ENCODE measurements at places on chromosomes 3 and 15.

DNA sequence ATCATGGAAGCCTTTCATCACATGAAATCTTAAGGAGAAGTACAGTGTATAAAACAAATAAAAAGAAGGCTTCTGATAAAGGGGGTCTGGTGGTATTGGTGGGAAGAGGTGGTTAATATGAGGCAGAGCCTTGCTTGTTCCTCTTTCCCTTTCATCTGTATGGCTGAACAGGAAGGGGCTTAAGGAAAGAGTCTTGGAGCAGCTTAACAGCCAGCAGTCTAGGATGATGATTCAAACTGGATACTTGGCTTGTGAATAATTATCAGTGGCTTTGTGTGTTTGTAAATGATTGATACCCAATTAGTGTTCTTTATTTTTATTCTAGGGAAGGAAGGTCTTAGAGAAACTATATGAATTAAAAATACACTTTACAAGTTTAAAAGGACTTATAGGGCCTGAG lies 29.1 kb upstream of the TCAIM start:
- no peak for DNase-seq

GRCh38 chr3:77648214-77648613 lies 608.3 kb downstream of the ROBO2 start:
- DNase-seq, result no peak

DNA sequence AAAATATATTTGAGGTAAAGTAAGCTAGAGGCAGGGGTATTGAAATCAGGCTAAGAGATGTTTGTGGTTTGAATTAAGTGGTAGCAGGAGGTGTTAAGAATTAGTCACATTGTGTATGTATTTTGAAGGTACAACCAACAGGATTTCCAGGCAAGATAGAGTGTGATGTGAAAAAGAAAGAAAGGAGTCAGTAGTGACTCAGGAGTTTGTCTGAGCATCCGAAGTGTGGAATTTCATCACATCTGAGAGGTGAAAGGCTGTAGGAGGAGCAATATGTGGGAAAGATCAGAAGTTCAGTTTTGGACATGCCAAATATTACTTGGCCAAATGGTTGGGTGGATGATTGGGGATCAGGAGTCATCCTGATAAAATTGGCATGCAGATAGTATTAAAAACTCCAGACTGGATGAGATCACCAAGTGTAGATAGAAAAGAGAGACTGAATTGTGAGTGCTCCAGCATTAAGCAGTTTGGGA lies 32.1 kb upstream of the EBLN2 start:
- no peak for DNase-seq

GRCh38 chr3:9250236-9250635 lies 790 bp upstream of the SRGAP3 start:
- no peak for DNase-seq

GRCh38 chr15:25236143-25236860 lies 202.5 kb downstream of the UBE3A start:
- no peak for DNase-seq

- DNase-seq, result no peak
Measured at GRCh38 chr3:134898181-134898754, 103.2 kb downstream of the EPHB1 start.

- DNase-seq, result no peak
Measured at GRCh38 chr3:85007195-85008094, 48.7 kb downstream of the CADM2 start.

DNA sequence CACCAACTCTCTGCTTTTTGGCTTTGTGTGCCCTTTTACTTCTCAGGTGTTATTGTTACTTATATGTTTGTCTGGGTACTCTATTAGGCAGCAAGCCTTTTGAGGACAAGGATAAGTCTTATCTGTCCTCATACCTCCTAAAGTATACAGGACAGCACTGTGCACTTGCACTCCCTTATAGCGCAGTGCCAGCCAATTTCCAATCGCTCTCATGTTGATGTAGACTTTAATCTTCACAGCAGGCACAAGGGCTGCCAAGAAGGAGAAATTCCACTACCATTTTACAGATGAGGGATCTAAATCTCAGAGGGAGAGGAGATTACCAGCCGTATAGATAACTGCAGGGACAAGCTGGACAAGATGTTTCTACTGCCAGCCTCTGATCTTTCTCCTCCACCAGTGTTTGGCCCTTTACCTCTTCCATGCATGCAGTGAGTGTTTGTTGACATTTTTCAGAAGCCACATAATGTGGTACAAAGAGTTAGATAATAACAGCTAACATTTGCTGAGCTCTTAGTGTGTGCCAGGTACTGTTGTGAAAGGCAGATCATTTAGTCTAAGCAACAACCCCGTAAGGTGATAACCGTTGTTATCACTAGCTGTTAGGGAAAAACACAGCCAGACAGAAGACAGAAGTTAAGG lies 30.1 kb downstream of the SST start:
- no peak for DNase-seq

DNA sequence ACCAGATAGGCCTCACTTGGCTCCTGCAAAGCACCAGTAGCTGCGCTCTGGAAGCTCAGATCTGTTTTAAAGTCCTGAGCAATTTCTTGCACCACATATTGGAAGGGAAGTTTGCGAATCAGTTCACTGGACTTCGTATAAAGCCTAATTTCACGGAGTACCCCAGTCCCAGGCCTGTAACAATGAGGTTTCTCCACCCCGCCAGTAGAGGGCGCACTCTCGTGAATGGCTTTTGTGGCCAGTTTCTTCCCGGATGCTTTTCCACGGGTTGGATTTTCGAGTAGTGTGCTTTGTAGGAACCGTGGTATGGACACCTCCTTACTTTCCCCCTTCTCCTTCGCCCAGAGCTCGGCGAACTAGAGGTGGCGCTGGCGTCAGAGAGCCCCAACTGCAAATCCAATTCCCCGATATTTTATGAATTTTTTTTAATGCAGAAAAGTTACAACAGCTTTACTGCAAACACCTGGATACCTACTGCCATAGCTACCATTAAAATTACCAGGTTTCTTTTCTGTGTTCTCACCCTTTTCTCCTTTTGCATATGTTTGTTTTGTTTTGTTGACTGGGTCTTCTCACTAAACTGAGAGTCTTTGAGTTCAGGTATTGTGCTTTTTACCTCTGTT lies 13.3 kb downstream of the RARB start:
- no peak for DNase-seq

DNA sequence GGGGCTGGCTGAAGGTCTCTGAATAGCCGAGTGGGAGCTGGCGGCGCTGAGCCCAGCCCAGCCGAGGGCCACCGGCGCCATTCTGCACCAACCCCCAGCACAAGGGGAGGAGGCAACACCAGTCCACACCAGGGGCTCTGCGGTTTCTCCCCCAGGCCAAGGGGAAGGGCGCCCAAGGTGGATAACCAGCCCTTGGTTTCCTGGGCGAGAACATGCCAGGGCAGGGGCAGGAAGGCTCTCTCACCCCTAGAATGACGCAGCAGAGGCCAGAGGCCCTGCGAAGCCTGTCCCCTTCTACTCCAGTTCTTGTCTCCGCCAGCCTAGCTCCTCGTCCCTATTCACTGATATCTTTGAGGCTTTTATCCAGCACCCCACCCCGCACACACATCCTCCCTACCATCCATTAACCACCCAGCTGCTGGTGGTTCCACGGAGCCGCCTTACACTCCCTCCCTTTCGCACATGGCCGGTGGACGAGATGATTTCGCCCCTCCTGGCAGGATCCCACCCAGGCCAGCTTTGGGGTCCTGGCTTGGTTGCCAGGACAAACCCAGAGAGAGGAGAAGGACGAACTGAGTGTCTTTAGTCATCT lies 1.3 kb downstream of the RBPMS2 start:
- no peak for DNase-seq

DNA sequence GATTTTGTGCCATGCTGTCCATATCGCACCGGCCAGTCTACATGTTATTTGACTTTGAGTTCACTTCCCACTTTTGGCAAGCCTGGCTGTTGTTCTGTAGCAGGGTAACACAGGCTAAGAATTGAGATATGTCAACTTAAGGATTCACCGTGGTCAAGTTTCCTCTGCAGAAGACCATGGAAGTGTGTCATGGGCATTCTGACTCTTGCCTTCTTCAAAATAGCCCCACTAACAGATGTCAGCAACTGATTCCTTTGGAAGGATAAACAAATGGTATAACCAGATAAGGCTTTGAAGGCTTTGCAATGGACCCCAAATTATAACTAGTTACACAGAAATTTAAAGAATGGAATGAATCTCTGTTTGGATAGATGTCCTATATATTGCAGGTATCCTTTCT lies 20.1 kb upstream of the CD47 start:
- no peak for DNase-seq

- no peak for DNase-seq
Measured at GRCh38 chr3:133662278-133662651, 524 bp upstream of the TOPBP1 start.

GRCh38 chr3:71052716-71053115 lies 530.8 kb downstream of the FOXP1 start:
- no peak for DNase-seq

DNA sequence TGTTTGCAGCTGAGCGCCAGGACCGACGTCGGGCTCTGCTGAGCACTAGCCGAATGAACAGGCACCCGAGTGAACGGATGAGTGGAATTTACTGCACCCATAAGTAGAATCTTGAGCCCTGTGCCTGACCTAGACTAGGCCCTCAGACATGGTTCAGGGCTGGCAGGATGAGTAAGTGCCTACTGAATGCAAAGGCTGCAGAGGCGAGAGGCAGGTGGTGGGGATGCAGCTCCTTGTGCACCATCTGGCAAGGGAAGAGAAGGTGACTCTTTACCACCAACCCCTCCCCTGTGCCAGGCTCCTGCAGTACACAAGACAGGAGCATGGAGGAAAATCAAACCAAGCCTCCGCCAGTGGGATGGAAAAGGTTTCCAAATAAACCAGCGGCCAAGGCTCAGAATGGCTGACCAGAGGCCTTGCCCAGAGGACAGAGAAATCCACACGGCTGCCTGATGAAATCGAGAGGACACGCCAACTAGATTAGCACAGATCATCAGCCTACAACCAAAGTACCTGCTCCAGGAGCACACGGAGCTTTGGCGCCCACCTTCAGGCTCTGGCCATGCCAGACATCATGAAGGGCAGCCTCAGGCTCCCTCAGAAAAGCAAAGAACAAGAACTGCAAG lies 141.7 kb upstream of the IQSEC1 start:
- no peak for DNase-seq

DNA sequence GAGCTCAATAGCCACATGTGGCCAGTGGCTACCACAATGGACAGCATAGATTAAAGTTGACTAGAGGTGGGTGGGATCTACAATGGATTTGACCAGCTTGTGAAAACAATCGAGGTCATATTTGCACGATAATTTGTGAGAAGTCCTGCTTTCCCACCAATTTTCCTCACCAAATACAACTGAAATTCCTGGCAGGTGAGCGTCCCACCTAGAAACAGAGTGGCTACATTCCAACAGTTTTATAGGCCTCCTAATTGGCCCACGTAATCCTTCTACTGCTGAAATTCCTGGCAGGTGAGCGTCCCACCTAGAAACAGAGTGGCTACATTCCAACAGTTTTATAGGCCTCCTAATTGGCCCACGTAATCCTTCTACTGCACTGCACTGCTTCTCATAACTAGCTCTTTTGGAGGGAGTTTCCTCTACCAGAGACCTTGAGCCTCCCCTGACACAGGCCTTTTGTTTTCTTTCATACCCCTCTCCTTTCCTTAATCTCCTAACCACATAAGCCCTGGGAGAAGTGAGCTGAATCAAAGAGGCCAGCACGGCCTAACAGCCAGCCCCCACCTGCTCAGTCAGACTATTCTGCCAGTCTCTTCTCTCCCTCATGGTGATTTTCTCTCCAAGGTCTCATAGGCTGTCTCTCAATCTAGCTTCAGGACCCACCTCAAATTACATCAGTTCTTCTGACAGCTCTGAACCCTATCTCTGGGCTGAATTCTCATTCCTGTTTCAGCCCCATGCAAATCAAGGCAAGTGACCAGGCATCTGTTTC lies 80.2 kb downstream of the BFSP2 start:
- DNase-seq, result no peak

GRCh38 chr15:28185148-28185895 lies 86.2 kb upstream of the OCA2 start:
- no peak for DNase-seq

GRCh38 chr3:72312339-72312738 lies 527.4 kb upstream of the PROK2 start:
- DNase-seq, result no peak

DNA sequence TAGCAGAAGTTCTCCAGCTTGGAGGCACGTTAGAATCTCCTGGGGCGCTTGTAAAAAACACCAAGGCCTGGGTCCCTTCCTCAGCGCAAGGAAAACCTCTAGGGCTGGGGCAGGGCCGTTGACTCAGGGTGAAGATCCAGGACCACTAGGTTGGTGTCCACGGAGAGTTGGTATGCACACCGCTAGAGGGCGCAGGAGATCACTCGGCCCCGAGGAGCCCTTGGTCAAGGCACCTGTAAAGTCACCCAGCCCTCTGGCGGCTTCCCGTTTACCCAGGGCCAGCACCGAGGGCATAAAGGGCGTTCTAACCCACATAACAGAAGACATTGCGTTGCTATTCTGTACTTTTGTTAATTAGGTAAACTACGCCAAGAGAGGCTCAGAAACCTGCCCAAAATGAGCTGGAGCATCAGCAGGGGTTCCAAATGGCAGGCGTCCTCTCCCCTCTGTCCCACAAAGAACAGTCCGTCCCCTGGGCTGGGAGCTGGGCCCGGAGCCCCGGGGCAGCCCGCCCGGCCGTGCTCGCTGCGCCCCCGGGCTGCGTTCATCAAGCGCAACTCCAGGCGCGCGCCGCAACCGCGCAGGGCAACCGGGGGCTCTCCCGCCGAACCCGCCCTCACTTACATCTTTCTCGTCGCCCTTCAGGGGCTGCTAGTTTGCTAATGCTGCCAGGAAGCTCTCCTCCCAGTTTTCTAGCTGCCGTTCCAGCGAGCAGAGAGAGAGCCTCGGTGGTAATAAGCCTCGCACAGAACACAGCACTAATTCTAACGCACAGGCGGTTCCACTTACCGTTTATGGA lies 332.1 kb downstream of the ARRDC4 start:
- DNase-seq, result no peak

DNA sequence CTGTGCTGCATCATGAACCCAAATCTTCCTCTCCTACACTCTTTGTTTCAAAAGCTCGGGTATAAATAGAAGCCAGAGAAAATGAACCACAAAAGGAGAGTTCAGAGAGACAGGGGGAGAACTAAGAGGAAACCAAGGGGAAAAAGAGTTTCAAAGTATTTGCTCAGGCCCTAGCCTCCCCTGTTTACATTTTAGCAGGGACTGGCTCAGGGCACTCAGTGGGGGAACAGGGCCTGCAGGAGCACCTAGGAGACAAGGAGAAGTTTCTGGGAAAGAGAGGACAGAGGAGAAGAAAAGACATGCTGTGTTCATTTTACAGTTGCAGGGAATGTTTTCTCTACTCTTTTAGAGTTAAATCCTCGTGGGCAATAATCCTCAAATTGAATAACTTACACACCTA lies 8.5 kb upstream of the IL17RD start:
- DNase-seq, result no peak

GRCh38 chr15:101277943-101278564 lies 769 bp upstream of the SELENOS start:
- no peak for DNase-seq

DNA sequence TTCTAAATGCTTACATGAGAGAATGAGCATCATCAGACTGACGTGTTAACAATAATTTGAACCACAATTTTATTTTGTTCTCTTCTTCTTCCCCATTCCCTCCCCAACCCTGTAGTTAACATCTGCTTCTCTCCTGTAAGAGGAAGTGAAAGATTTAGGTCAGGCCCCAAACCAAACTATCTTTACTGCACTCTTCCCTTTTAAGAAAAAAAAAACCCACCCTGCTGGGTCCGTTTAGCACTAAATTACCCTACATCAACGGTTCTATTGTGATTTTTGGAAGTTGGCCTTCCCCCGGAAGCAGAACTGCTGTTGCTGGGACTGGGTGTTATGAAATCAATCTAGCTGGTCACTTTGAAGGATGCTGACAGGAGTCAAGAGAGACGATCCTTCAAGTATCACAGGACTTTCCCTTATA lies 49.4 kb downstream of the NFKBIZ start:
- no peak for DNase-seq

All from stimulated activated CD8-positive, alpha-beta memory T cell treated with anti-CD3 and anti-CD28 coated beads, Interleukin-4, amount 100 ng/mL, for 1 hour (primary cell).